ENCODE measurements at places on chromosomes 11 and 22. TPM values are rescaled to one million over a fixed set of nuclear protein-coding genes. Genes with fewer than 3 reads are reported as not detected.

GRCh38 chr22:49040754-49041467 is 786.8 kb downstream of the BRD1 start:
- DNase-seq, result no peak

GRCh38 chr11:39144351-39145130 is 2314.9 kb downstream of the LRRC4C start:
- no peak for DNase-seq

The MFRP gene
- total RNA-seq, result not detected

DNA sequence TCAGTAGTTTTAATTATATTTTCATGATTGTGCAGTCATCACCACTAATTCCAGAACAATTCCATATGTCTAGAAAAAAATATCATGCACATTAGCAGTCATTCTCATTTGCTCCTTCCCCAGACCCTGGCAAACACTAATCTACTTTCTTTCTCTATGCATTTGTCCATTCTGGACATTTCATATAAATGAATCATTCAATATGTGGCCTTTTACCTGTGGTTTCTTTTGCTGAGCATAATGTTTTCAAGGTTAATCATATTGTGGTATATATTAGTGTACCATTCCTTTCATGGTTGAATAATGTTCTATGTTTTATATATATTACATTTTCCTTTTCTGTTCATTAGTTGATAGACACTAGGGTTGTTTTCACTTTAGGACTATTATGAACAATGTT is 811.1 kb upstream of the RAG2 start:
- no peak for DNase-seq

DNA sequence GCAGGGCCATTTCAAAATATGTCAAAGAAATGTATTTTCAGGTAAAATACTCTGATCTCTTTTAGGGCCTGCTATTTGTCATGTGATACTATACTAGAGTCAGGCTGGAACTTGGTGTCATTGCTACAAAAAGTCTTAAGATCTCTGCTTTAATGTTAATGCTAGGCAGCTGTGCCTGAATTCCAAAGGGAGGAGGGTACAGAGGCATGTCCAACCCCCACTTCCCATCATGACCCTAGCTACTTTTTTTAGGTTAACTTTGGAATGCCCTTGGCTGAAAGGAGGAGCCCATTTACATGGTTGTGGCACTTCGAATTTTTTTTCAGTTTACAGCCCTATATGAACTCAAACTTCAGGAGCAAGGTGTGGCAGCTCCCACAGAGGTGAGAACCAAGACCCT is 58.1 kb downstream of the OSBP2 start:
- DNase-seq, result no peak

The FAM180B gene
- not detected for total RNA-seq

The SAA4 gene
- not detected for total RNA-seq

DNA sequence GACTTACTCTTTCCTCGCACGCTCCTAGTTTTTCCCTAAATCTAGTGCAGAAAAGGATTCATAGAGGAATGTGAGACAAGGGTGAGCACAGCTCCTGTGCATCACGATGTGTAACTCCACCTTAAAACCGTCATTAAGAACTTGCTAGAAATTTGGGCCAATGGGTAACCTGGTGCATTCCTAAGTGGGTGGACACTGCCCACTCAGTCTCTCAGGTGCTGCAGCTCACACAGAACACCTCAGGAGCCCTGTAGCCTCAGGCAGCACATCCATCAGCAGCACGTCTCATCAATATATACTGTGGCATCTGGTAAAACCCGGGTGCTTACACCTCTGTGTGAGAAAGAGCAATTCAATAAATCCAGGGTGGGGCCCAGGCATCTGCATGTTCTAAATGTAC is 12.4 kb downstream of the POU2AF3 start:
- no peak for DNase-seq

GRCh38 chr11:121572571-121573059 is 119.8 kb upstream of the SORL1-AS1 start:
- no peak for DNase-seq

DNA sequence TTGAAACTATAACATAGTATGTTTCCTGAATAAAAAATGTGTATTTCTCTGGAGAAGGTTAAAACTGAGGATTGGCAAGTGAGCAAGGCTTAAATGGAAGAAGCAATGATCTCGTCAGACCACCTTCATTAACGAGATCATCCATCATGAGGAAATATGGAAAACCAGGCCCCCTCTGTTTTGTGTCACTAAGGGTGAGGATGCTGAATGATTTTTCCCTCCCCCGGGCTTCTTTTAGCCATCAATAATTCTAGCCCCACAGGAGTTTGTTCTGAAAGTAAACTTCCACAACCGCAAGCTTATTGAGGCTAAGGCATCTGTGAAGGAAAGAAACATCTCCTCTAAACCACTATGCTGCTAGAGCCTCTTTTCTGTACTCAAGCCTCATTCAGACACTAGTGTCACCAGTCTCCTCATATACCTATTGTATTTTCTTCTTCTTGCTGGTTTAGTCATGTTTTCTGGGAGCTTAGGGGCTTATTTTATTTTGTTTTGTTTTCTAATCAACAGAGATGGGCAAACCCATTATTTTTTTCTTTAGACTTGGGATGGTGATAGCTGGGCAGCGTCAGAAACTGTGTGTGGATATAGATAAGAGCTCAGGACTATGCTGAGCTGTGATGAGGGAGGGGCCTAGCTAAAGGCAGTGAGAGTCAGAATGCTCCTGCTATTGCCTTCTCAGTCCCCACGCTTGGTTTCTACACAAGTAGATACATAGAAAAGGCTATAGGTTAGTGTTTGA is 5.8 kb upstream of the HBE1 start:
- no peak for DNase-seq
